ENCODE measurements at places on chromosomes 12 and 14.
A peak's percentile ranks its signal among the peaks of the same experiment; 100 is the strongest.

DNA sequence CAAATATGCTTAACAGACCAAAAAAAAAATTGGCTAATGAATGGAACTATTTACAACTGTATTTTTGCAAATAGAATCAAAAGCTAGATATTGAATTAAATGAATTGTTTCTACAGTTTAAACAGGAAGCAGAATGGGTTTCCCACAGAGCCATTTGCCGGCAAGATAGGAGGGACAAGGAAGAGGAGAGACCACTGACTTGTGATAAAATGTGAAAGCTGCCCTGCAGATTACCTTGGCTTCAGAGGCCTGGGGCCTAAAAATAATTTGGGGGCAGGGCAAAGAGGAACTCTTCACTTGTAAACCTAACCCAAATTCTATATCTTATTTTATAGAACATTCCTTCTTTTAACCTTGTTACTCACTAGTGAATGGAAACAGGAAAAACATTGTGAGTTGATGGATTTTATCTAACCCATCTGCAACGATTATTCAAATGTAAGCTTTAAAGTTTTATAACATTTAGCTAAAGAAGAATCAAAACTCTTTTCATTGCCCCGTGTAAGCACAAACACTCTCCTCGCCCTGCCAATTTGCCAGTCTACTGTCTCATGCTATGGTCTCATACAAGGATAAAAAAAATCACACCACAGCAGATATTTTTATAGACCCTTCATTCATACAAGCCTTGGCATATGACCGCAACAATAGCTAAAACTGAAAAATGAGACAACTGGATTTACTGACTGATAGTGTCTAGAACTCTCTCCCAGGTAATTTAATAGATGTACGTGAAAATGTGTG lies 49.5 kb upstream of the MDM1 start:
- DNase-seq: no peak

DNA sequence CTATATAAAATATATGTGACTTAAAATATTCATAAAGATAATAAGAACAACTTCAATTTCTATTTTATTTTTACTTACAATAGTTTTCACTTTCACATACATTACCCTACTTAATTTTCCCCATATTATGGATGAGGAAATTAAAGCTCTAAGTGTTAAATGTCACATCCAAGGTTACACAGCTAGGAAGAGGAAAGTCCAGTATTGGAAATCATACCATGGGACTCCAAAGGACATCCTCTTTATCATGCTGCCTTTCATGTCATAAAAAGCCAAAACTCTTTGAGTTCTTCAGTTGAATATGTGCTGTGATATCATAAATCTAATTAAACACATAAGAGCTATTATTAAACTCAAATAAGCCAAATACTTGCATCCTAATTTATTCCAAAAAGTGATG lies 172.4 kb upstream of the GARIN2 start:
- DNase-seq: no peak

- no peak for DNase-seq
Observed at GRCh38 chr12:49825360-49825970, 2.7 kb downstream of the NCKAP5L start.

- DNase-seq: no peak
Observed at GRCh38 chr14:70096866-70097265, 91.9 kb downstream of the SLC8A3 start.

DNA sequence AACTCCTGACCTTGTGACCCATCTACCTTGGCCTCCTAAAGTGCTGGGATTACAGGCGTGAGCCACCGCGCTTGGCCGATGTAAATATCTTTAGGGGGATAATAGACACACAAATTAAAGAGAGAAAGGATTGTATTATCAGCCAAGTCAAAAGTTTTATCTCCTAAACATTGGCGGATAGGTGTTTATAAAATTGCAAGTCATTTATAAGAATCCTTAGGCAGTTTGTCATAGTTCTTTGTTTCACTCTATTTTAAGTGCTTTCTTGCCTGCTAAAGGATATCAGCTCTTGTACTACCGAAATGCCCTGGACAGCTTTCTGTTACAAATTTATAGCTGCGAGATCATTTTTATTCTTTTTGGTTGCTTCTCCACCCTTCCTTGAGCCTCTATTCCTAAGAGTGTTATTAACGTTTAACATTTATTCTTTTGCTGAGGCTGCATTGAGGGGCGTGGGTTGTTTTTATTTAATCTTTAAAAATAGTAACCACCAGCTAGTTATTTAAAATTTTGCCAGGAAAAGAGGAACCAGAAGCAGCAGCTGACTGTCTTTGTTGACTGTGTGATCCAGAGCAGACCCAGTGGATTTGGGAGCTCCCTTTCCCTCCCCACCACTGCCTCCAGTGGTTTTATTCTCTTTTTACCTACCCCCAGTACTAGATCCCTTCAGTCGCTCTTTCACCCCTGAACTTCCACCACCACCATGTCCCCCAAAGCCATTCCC lies 106.4 kb downstream of the DIP2B start:
- no peak for DNase-seq

- DNase-seq: no peak
Observed at GRCh38 chr14:31717294-31718085, 156.3 kb downstream of the NUBPL start.

GRCh38 chr12:89789862-89790261 lies 81.2 kb upstream of the ATP2B1 start:
- no peak for DNase-seq

DNA sequence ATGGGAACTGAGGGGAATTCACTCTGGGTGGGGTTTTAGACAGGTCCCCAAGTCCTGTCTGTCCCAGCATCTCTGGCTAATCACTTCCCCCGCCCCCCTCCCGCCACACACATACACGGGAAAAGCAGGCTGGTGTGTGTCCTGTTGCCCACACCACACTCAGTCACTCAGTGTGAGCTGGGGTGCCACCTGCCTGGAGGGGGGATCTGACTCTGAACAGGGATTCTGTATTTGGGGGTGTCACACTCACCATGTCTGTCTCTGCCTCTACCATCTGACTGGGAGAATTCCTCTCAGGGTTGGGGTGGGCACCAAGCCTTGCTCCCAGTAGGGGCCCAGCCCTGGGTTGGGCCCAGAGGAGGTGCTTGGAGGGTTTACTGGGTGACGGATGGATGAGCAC lies 31.1 kb downstream of the SH2B3 start:
- DNase-seq: no peak

DNA sequence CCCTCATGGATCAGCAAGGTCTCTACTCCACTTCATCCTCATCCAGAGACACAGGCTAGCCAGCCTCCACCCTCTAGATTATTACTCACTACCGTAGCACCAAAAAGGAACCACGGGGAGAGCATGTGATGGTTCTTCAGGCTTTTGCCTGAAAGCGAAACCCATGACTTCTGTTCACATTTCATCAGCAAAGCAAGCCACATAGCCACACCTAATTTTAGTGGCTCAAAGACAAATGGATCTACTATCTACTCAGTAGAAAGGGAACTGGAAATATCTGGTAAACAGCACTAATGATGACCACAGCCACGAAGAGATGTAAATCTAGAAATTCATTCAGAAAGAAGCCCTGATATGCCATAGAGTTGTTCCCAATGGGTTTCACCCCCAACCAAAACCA lies 51.4 kb downstream of the VCPKMT start:
- no peak for DNase-seq

DNA sequence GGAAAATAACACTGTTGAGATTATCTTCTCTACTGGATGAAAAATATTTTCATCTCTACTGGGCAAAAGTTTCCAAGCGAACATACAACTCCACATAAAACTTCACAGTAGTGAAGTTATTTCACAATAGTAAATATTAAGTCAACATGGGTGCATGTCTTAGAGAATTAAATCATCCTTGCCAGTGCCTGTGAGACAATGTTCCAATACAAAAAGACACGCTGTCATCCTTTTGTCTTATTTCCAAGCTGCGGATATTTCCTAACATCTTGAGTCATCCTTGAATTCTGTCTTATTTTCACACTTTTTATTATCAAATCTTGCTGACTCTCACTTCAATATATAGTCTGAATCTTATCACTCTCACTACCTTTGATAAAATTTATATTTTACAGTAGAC lies 142.9 kb upstream of the KITLG start:
- no peak for DNase-seq

- no peak for DNase-seq
Observed at GRCh38 chr12:90250766-90251165, 542.1 kb upstream of the ATP2B1 start.

DNA sequence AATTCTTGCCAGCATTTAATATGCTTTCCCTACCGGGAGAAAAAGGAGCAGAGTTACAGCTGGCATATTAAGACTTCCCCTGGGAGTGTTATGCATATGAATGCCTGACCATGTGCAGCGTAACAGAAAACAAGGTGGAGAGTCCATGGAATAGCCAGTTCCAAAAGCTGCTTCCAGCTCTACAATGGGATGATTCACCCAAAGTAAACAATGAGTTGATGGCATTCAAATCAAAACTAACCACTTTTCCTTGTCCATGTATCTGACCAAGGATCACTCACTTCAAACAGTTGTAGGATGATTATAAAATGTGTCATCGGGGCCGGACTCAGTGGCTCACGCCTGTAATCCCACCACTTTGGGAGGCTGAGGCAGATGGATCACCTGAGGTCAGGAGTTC lies 48.1 kb upstream of the BICDL1 start:
- no peak for DNase-seq

GRCh38 chr14:58002618-58003017 lies 136.7 kb upstream of the SLC35F4 start:
- no peak for DNase-seq

- no peak for DNase-seq
Observed at GRCh38 chr12:31669020-31669419, 9.5 kb downstream of the ETFBKMT start.

GRCh38 chr14:24605435-24606190 lies 3.9 kb downstream of the GZMH start:
- DNase-seq: peak; percentile 49

DNA sequence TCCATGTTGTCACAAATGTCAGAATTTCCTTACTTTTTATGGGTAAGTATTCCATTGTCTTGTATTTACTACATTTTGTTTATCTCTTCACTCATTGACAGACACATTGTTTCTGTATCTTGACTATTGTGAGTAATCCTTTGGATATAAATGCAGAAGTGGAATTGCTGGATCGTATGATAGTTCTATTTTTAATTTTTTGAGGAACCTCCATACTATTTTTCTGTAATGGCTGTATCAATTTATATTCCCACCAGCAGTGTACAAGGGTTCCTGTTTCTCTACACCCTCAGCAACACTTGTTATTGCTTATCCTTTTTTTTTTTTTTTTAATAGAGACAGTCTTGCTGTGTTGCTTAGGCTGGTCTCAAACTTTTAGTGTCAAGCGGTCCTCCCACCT lies 3.5 kb upstream of the KICS2 start:
- DNase-seq: no peak

- no peak for DNase-seq
Observed at GRCh38 chr12:78192979-78193378, 362.3 kb downstream of the NAV3 start.

DNA sequence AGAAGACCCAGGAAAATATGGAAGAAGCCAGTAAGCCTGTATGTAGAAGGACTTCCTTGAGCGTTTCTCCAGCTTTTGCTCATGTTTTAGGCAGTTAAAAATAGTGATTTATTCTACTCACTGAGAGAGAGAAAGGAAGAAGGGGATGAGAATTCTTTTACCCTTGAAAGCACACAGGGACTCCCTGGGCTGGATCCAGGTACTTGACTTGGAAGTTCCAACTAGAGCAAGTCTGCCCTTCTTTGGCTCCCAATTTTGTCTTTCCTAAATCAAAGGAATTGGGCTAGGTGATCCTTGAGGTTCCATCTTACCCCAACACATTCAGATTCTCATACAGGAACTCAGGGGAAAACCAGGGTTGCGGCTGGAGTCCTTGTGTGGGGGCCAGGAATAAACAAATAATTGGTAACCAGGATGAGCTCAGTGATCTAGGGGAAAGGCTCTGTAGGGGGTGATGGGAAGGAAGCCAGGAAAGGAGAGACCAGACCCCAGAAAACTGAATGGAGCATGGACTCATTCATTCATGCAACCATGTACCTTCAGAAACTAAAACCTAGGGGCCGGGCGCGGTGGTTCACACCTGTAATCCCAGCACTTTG lies 11.5 kb upstream of the ITGA5 start:
- no peak for DNase-seq

DNA sequence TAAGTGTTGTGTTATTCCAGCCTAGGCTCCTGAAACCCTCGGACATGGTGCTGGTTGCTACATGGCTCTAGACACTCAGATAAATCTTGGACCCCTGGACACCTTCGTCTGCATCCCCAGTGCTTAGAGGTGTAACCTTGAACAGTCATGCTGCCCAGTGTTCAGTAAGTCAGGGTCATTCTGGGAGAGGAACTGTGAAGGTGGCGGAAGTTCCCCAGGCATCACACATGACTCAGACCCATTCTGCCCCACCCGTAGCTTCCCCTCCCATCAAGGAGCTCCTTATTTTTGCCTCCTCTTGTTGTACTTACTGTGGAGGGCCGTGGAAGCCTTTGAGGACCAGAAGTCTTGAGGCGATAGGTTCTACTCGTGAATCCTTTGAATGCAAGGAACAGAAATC lies 18.1 kb upstream of the SSPN start:
- DNase-seq: no peak

DNA sequence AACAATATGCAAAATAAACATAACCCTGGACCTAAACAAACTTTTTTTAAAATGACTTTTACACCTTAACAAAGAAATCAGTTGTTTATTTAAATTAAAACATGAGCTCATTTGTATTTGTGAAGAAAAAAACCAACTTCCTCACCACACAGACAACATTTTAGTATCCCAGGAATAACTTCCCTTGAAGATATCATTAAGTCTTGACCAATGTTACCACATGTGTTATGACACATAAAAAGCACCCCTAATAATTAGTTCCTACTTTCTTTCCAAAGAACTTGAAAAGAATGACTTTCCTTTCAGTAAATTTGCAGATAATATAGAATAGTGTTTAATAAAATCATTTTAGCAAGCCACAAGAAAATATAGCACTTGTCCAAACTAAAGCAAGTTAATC lies 42.4 kb downstream of the DUSP16 start:
- DNase-seq: no peak
